ENCODE measurements at places on chromosomes 3 and 15.

DNA sequence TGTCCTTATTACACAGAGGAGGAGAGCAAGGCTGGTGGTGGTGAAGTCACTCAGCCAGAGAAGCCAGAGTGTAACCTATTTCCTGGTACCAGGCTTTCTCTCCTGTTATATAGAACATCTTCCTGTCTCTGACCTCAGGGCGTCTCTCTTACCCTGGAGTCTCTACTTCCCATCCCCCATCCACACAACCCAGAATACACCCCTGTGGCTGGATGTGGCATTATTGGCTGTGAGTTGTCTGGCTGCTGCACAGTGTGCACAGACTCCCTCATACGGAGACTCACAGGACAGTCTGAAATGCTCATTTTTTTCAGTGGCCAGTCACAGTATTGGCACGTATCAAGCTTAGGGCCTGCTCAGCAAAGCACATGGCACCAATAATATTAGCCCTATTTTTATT lies 8.6 kb downstream of the PODXL2 start:
- no peak for DNase-seq
- H3K27me3 ChIP-seq = no peaks in the 10 kb centered on the region
- H3K4me3 ChIP-seq = no peak overlapping the region
- H3K4me1 ChIP-seq = no peaks in the 10 kb centered on the region
- no peak overlapping the region for H3K27ac ChIP-seq

GRCh38 chr3:101383156-101383575 lies 62.8 kb upstream of the IMPG2 start:
- no peaks in the 10 kb centered on the region for H3K27me3 ChIP-seq
- H3K27ac ChIP-seq = no peak overlapping the region
- no peak overlapping the region for H3K4me3 ChIP-seq
- no peak for DNase-seq
- H3K4me1 ChIP-seq = peaks cover 10% of the 10 kb centered on the region
- peaks cover 4% of the 10 kb centered on the region for H3K36me3 ChIP-seq

GRCh38 chr3:131803113-131803512 lies 231.7 kb downstream of the CPNE4 start:
- no peaks in the 10 kb centered on the region for H3K36me3 ChIP-seq
- H3K27ac ChIP-seq = no peak overlapping the region
- no peak for DNase-seq
- H3K27me3 ChIP-seq = no peaks in the 10 kb centered on the region
- no peaks in the 10 kb centered on the region for H3K4me1 ChIP-seq

- H3K36me3 ChIP-seq = no peaks in the 10 kb centered on the region
- H3K27ac ChIP-seq = no peak overlapping the region
- no peaks in the 10 kb centered on the region for H3K4me1 ChIP-seq
- H3K27me3 ChIP-seq = no peaks in the 10 kb centered on the region
- no peak for DNase-seq
These were observed 130.6 kb upstream of the STT3B start for GRCh38 chr3:31402117-31402516.

GRCh38 chr15:63023351-63023945 lies 19.1 kb upstream of the TPM1 start:
- H3K4me1 ChIP-seq = no peaks in the 10 kb centered on the region
- no peaks in the 10 kb centered on the region for H3K36me3 ChIP-seq
- no peaks in the 10 kb centered on the region for H3K27me3 ChIP-seq
- no peak overlapping the region for H3K27ac ChIP-seq
- DNase-seq = no peak

DNA sequence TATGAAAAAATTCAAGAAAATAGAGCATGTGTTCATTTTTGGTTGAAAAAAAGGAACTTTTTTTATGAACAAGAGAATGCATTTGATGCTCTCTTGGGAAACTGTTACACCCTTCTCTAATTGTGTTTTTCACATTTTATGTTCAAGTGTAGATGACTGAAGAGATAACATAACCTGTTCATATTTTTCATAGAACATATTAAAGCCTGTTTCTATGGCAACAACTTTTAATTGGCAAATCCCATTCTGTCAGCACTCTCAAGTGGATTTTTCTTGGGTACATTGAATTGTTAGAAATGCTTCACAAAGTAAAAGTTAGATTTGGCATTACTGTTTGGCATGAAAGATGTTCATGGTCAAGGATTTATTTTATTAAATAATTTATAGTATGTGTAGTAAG lies 117.5 kb downstream of the MBNL1 start:
- DNase-seq = no peak
- H3K36me3 ChIP-seq = peaks cover 9% of the 10 kb centered on the region
- peaks cover 40% of the 10 kb centered on the region for H3K4me1 ChIP-seq

DNA sequence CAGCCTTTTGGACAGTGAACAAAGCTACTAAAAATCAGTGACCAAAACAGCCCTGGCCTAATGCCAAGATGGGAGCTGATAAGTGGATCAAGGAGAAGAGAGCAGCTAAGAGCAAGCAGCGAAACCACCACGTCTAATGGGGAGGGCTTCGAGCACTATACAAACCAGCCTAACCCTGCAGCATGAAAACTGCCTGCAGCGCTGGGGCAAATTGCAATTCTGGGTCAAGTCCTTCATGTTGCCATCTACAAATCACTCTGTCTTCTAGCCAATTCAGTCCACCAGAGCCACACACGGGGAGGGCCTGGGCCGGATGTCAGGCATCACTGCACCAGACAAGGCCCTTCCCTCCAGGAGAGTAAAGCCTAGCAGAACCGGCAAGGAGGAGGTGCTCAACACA lies 30.5 kb upstream of the SPATA12 start:
- no peaks in the 10 kb centered on the region for H3K27me3 ChIP-seq
- H3K4me1 ChIP-seq = no peaks in the 10 kb centered on the region
- DNase-seq = no peak
- no peaks in the 10 kb centered on the region for H3K36me3 ChIP-seq

DNA sequence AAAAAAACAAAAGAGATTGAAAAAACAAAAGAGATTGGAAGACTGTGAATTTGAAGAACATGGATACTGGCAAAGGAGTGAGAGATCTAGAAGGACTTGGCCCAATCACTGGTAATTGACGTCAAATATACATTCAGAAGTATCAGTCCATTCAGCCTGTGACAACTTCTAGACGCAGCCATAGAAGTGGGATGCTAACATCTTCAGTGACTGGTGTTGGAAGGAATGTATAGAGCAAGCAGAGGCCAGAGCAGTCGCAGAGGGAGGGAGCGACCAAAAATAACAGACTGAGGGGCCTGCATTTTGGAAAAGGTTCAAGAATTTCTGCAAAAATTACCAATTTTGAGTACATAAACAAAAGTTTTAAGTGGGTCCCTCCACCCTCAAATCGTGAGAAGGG lies 473.3 kb downstream of the CADM2 start:
- DNase-seq = no peak
- H3K4me1 ChIP-seq = no peaks in the 10 kb centered on the region
- H3K36me3 ChIP-seq = no peaks in the 10 kb centered on the region
- no peaks in the 10 kb centered on the region for H3K27me3 ChIP-seq
- no peak overlapping the region for H3K4me3 ChIP-seq
- H3K27ac ChIP-seq = no peak overlapping the region

DNA sequence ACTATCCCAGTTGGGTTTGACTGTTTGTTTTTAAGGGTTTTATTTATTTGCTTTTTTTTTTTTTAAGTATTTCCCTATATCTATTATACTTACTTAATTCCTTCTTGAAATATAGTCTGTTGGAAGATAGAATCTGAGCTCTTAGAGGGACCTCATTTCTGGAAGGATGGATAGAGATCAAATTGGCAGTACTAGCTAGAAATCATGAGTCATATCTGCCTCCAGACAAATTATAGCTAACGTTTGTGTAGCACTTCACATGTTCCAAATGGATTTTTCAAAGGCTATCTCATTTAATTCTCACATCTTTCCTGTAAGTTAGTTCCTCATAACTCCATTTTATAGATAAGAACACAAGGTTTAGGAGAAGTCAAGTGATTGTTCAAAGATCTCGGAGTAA lies 384.7 kb downstream of the ZIC1 start:
- no peak overlapping the region for H3K27ac ChIP-seq
- no peak overlapping the region for H3K4me3 ChIP-seq
- DNase-seq = no peak
- no peaks in the 10 kb centered on the region for H3K27me3 ChIP-seq

GRCh38 chr3:67635806-67636205 lies 18.6 kb downstream of the SUCLG2 start:
- no peak overlapping the region for H3K4me3 ChIP-seq
- H3K36me3 ChIP-seq = no peaks in the 10 kb centered on the region
- H3K27ac ChIP-seq = no peak overlapping the region
- H3K4me1 ChIP-seq = no peaks in the 10 kb centered on the region

GRCh38 chr3:177778633-177779032 lies 581.4 kb upstream of the TBL1XR1 start:
- H3K4me3 ChIP-seq = no peak overlapping the region
- peaks cover 6% of the 10 kb centered on the region for H3K4me1 ChIP-seq
- no peak overlapping the region for H3K27ac ChIP-seq
- no peaks in the 10 kb centered on the region for H3K36me3 ChIP-seq
- no peak for DNase-seq
- no peaks in the 10 kb centered on the region for H3K27me3 ChIP-seq

- H3K27me3 ChIP-seq = no peaks in the 10 kb centered on the region
- no peaks in the 10 kb centered on the region for H3K36me3 ChIP-seq
- no peak overlapping the region for H3K4me3 ChIP-seq
These were observed 33.3 kb downstream of the PLD1 start for GRCh38 chr3:171776839-171777583.

DNA sequence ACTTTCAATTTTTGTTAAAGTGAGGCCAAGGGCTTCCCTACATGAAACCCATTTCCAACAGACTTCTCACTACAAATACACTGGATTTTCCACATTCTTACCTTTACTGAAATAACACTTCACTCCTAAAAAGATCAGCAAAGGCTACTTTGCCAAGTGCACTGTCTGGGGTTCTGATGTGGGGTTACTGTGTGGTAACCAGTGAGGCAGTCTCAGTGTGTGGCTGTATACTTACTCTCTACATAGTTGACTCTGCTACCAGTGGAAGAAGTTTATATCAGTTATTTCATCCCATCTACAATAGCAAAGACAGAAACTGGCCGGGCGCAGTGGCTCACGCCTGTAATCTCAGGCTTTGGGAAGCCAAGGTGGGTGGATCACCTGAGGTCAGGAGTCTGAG lies 5.6 kb downstream of the WDR82 start:
- peaks cover 47% of the 10 kb centered on the region for H3K4me1 ChIP-seq
- H3K36me3 ChIP-seq = peaks cover 9% of the 10 kb centered on the region
- DNase-seq = no peak
- no peaks in the 10 kb centered on the region for H3K27me3 ChIP-seq

GRCh38 chr3:22231061-22231460 lies 480.1 kb upstream of the ZNF385D start:
- DNase-seq = no peak
- H3K36me3 ChIP-seq = no peaks in the 10 kb centered on the region
- H3K27me3 ChIP-seq = no peaks in the 10 kb centered on the region
- no peak overlapping the region for H3K4me3 ChIP-seq

DNA sequence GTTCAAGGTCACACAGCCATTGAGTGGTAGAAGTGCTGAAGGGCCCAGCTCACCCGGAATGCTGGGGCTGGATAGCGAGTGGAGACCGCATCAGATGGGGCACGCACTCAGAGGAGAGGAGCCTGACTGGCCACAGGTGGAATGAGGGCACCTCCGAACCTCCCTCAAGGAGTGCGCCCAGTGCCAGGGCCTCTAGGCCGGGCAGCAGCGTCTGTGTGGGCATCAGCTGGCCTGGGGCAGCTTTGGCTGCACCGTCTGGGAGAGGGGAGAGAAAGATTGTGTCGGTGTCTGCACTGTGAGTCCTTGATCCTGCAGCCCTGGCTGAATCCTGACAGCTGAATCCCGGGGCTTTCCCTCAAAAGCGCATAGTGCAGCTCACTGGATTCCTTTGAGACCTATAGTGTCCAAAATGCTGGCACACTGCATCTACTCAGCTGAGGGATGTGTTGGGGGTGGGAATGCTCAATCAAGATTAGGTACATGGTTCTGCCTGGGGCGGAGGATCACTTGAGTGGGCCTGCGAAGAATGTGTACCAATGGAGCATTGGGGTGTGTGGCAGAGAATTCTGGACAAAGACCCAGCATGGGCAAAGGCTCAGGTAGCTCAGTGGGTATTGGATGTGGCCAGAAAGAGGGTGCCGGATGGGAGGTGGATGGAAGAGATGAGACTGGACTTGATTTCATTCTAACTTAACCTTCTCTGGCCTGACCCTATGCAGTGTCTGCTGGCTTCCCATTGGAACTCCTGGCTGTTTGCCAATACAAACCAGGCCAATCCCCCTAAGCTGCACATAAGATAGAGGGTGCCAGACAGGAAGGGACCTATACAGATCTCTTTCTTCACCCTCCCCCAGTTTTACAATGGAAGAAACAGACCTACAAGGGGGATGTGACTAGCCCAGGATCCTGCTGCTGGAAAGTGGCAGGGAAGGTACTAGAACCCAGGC lies 950 bp downstream of the ANKDD1A start:
- H3K36me3 ChIP-seq = no peaks in the 10 kb centered on the region
- no peak overlapping the region for H3K27ac ChIP-seq
- H3K4me1 ChIP-seq = no peaks in the 10 kb centered on the region
- no peak for DNase-seq
- no peaks in the 10 kb centered on the region for H3K27me3 ChIP-seq

- DNase-seq = no peak
- no peaks in the 10 kb centered on the region for H3K4me1 ChIP-seq
- no peaks in the 10 kb centered on the region for H3K36me3 ChIP-seq
- H3K4me3 ChIP-seq = no peak overlapping the region
- no peaks in the 10 kb centered on the region for H3K27me3 ChIP-seq
These were observed 467.9 kb downstream of the SOX2 start for GRCh38 chr3:182179631-182180030.

DNA sequence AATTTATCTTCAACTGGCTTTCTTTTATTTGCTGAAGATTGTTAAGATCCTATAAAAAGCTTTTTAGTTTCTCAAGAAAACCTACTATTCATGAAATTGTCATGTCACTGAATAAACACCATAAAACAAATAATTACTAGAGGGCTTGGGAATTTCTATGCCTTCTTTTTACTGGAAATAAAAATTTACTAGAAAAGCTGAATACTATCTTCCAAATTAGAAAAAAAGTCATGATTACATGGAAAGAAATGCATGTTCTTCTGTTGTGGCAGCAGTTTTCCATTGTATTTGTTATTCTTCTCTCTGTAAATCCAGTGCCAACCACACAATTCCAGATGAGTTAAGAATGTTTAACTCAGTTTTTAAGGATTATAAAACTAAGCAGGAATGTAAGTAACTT lies 153.8 kb downstream of the RAP2B start:
- no peaks in the 10 kb centered on the region for H3K27me3 ChIP-seq
- H3K36me3 ChIP-seq = no peaks in the 10 kb centered on the region
- H3K4me1 ChIP-seq = no peaks in the 10 kb centered on the region
- no peak overlapping the region for H3K27ac ChIP-seq

GRCh38 chr3:52471371-52472238 lies 16.2 kb downstream of the NISCH start:
- H3K27me3 ChIP-seq = no peaks in the 10 kb centered on the region
- no peaks in the 10 kb centered on the region for H3K4me1 ChIP-seq
- H3K4me3 ChIP-seq = no peak overlapping the region
- no peak overlapping the region for H3K27ac ChIP-seq
- peaks cover 62% of the 10 kb centered on the region for H3K36me3 ChIP-seq

- no peaks in the 10 kb centered on the region for H3K36me3 ChIP-seq
- H3K4me3 ChIP-seq = no peak overlapping the region
- DNase-seq = no peak
- no peak overlapping the region for H3K27ac ChIP-seq
These were observed 116.1 kb upstream of the IL12A start for GRCh38 chr3:159872374-159873109.
